ENCODE measurements at places on chromosomes 16 and 17.

DNA sequence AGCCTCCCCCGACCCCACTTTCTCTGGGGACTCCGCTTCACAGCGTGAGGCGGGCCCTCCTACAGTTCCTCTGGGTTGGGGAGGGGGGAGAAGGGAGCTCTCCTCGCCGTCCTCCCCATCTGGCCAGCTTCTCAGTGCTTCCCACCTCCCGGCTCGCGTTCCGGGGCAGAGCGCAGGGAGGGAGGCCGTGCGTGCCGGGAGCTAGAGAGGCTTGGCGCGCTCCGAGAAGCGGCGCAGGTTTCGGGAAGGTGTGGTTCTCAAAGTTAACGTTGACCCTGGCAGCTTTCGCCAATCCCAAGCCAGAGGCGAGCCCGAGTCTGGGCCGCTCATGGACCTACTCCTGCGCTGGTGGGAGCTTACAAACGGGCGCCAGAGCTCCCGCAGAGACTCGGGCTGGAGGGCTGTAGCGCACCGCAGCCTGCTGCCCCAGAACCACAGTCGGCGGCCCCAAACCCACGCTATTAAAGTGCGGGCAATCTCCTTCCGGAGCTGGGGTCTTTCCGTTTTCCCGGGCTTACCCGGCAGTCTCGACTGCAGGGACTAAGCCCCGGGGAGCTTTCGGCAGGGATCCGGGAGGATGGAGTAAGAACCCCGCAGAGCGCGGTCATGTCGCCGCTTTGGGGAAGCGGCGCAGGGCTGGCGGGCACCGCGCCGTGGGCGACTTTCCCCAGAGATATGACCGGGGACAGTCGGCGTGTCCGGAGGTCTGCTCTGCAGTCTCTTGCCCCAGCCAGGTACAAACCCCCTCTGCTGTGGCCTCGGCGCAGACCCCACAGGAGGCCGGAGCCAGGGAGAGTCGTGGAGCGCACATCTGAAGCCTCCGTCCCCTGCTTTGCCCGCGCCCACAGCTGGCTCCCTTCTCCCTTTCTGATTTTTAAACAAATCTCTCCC, 787 bp downstream of the CDH11 start:
- no peak for DNase-seq

DNA sequence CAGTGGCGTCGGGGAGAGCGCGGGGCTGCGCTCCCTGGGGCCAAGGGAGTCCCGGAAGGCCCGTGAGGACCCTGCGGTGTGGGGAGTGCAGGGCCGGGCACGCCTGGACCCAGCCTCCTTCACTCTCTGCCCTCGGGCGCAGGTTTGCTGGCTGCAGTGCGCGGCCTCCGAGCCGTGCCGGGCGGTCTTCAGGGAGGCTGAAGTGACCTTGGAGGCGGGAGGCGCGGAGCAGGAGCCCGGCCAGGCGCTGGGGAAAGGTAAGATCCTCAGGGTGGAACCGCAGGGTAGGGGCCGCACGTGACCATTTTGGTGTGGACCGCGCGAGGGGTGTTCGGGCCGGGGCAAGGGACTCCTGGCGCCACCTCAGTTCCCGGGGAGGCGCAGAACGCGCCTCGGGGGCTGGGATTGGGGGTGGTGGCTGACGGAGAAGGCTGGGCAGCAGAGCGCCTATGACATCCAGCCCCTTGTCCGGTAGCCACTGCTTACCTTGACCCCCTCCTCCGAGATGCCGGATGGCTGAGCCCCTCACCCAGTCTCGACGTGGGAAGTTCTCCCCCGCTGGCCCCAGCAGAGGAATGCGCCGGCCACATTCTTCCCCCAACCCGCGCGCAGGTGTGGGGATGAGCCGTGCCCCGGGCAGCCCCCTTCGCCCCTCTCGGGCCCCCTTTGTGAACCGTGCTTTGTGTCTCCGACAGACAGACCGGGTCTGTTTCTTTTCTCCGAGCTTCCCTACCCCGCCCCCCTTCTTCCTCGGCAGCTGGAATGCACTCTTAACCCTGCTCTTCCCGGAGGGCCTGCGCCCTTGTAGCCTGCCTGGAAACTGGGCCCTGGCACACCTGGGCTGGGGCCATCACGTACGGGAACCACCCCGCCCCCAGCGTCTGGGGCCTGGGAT, 631 bp downstream of the CDH3 start:
- no peak for DNase-seq

DNA sequence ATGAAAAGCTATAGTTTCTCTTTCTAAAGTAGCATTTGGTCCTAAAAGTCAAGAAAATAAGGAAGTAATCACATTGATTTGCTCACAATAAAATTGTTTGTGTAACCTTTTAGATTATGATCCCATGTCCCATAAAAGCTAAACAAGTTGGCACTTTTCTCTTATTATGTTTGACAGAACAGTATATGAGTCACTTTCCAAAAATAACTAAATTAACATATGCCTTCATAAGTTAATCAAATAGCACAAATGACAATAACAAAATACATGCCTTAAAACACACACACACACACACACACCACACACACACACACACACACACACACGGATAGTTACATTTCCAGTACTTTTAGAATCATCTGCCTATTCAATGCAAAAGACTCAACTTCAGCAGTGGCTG, 2.8 kb downstream of the MED13 start:
- DNase-seq = no peak

- DNase-seq = no peak
These were observed 139.6 kb upstream of the NOL11 start for GRCh38 chr17:67578142-67578457.

DNA sequence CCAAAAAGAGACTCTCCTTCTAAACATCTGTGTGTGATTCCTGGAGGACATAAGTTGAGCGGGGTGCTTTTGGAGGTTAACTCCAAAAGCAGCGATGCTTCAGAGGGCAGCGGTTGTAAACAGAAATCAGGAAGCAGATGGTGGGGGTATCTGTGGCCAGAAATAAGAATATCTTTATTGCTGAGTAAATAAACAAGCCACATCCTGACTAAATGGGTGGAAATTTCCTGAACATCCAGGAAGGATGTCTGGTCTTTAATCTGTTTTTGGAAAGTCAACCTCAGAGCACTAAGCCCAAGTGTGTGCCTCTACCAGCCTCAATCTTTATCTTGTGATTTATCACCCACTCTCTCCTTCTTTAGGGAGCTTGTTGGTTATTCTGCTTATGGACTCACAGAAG, 123.3 kb downstream of the CDH13 start:
- DNase-seq = no peak

- no peak for DNase-seq
These were observed 163.6 kb downstream of the HS3ST3A1 start for GRCh38 chr17:13437966-13438779.

GRCh38 chr17:10144982-10145381, 53.4 kb downstream of the GAS7 start:
- no peak for DNase-seq

GRCh38 chr16:66408163-66409048, 18.7 kb upstream of the BEAN1 start:
- peak; percentile 54 for DNase-seq

DNA sequence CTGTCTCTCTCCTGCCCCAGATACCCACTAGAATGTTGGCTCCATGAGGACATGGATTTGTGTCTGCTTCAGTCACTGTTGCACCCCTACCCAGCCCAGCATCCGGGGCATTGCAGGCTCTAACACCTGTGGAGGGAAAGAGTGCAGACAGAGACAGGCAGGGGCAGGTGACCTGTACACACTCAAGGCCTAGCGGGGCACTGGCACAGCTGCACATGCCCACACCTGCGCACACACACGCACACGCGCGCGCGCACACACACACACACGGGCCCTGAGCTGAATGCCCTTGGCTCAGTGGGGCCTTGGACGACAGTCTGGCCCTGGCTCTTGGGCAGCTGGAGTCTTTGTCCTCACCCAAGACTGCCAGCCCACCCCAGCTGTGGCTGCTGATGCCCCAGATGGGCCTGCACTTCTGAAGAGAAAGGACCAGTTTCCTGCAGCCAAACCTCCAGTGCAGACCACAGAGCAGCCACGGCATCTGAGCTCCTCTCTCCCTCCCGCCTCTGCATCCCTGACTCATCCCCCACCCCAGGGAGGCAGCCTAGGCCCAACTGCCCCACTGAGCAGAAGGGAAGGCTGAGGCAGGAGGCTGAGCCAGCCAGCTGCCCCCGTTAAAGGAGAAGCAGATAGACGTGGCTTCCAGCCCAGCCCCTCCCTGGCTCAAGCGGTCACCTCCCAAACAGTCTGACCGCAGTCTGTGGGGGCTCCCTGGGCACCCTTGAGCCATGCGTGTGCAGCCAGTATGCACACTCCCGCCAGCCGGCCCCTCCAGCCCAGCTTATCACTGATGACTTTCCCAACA, 12.3 kb upstream of the RAI1 start:
- no peak for DNase-seq

DNA sequence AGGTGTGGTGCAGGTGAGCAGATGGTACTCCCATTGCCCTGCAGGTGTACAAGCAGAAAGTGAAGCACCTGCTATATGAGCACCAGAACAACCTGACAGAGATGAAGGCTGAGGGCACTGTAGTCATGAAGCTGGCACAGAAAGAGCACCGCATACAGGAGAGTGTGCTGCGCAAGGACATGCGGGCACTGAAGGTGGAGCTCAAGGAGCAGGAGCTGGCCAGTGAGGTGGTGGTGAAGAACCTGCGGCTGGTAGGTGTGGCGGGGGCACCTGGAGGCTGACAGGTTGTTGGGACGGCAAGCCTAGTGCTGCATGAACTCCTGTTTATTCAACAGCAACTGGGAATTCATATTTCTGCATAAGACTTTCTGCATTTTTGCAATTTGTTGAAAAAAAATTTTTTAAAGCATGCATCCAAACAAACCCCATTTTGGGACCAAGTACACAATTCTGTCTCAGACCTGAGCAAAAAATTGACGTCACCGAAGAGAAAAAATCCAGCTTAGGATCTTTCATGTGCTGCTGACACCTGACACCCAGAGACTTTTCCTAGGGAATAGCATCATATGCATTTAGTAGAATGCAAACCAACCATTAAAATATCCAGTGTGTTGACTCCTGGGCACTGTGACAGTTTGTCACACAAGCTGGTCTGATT, 13.5 kb upstream of the DBNDD1 start:
- DNase-seq = no peak

DNA sequence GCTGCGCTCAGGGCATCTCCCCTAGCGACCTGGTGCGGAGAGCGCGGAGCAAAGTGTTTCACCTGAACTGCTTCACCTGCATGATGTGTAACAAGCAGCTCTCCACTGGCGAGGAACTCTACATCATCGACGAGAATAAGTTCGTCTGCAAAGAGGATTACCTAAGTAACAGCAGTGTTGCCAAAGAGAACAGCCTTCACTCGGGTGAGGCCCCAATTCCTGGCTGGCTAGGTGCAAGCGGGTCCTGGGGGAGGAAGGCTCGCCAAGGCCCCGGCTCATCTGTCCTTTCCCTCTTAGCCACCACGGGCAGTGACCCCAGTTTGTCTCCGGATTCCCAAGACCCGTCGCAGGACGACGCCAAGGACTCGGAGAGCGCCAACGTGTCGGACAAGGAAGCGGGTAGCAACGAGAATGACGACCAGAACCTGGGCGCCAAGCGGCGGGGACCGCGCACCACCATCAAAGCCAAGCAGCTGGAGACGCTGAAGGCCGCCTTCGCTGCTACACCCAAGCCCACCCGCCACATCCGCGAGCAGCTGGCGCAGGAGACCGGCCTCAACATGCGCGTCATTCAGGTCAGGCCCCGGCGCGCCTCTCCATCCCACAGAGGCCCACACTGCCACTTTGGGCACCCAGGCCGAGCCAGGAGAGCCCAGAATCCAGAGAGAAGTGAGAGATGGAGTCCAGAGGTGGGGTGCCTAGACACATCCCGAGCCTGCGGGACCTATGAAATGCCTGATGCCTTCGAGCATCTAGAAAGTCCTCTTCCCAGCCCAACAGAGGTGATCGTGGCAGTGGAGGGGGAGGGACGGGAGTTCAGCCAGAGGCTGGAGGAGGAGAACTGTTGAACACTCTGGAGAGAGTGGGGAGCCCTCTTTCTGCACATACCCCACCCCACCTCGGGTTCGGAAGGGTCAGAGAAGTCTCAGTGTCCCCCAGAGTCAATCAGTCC, 3.3 kb downstream of the LHX1 start:
- DNase-seq = no peak

DNA sequence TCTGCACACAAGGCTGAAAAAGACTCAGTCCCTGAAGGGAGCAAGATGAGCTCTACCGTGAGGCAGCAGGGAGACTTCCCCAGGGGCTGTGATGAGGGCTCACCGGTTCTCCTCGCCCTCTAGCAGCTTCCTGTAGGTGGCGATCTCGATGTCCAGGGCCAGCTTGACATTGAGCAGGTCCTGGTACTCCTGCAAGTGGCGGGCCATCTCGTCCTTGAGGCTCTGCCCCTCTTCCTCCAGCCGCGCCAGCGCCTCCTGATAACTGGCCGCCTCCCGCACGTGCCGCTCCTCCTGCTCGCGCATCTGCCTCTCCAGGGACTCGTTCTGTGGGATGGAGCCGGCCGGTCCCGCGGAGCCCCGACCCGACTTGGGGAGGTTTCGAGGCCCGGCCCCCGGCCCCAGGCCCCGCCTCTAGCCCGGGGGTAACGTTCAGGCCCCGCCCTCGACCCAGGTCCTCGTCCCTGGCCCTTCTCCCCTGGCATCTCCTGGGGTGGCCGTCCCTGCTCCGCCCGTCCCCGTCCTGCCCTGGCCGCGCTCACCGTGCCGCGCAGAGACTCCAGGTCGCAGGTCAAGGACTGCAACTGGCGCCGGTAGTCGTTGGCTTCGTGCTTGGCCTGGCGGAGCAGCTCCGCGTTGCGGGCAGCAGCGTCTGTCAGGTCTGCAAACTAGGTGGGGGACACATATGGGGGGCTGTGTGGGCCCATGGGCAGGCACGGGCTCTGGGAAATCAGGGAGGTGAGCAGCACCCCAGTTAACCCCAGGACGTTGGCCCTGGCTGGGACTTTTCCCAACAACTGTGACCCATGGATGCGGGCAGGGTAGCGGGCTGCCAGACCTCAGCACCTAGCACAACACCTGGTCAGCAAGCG, 3.9 kb downstream of the GFAP start:
- DNase-seq = peak; percentile 60

DNA sequence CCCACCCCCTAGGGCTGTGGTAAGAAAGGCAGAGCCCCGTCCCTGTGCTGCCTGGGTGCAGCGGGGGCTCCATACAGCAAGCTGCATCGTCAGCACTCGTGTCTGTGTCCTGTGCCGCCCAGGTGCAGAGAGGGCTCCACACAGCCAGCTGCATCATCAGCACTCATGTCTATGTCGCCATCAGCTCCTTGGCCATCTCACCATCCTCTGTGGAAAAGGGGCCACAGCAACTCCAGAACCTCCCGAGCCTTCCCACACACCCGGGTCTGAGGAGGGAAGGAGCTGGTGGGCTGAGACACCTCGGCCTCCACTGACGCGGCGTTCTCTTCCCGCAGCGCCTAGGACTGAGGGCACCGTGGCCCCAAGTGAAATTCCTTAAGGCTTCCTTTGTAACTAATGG, 72.9 kb upstream of the CHMP6 start:
- no peak for DNase-seq

DNA sequence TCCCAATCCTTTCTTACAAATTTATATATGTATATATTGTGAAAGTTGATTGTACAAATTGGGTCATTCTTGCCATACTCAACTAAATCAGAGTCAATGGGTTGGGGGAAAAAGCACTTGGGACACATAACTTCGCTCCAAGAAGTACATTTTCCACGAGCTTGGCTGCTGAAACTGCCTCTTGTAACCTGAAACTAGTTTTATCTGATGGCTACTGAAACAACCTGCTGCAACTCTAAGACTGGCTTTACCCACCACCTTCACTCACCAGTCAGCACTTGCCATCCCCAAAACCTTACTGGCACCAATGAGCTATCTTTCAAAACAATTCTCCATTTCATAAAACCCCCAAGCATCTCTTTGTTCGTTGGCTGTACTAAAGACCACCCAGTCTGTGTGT, 14.5 kb upstream of the MYCBPAP start:
- DNase-seq = no peak

GRCh38 chr17:67824735-67825626, at the start of gene BPTF:
Gene BPTF, plus strand, starts transcription at chr17:67825503. Its CDS starts 222 bp downstream, at chr17:67825725.
- DNase-seq = peak; percentile 89
